Stimulated activated CD4-positive, alpha-beta T cell treated with anti-CD3 and anti-CD28 coated beads, Interleukin-15, amount 100 ng/mL, for 1 hour (primary cell): ENCODE measurements at places on chromosomes 7 and 10.

DNA sequence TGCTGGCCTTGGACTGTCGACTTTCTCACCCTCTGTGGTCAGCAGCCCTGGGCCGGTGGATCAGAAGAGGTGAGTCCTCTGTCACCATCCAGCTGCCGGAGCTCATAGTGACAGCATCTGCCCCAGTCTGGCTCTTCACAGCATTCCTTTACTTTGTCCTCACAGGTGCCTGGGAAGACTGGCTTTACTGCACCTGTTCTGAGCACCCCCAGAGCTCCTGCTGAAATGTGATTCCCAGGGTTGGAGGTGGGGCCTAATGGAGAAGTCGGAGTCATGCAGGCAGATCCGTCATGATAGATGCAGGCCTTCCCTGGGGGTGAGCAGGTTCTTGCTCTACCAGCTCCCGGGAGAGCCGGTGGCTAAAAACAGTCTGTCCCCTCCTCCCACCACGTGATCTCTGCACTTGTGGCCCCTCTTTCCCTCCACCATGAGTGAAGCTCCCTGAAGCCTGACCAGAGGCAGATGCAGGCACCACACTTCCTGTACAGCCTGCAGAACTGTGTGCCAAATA lies 171.5 kb downstream of the ZMYND11 start:
- DNase-seq: no peak

DNA sequence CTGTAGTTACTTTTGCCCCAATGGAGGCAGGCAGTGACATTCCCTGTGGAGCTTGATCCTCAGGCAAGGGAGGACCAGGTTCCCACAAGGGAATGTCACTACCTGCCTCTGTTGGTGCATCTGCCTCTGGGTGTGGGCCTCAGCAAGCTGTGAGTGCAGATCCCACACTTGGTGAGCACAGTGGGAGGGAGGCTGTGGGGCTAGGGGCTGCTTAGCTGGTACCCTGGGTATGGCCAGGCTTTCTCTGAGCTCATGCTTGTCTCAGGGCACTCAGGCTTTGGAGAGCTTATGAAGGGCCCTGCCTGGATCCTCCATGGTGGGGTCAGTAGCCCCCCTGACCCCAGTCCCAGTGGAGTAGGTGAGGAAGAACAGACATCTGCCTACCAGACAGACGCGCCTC lies 16.2 kb upstream of the ZNF488 start:
- DNase-seq: no peak

DNA sequence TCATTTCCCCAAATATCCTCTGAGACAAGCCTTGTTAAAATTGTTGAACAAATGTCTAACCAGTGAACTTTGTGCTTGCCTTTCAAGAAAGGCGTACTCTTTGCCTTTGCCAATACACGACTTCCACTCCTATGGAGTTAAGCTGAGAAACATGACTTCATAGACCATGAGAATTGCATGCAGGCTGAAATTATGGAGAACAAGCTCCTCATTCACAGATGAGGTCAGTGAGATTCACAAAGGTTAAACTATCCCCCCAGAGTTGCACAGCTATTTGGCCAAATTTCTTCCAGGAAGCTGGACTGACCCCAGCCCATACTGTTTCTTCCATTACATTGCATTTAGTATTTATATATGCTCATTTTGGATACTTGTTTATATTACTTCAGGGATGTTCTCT lies 221.4 kb upstream of the SEMA3C start:
- DNase-seq: no peak

GRCh38 chr7:115350764-115351163 lies 428.9 kb downstream of the MDFIC start:
- no peak for DNase-seq

GRCh38 chr10:94428766-94429707 lies 26.7 kb downstream of the TBC1D12 start:
- no peak for DNase-seq

GRCh38 chr10:20228729-20229128 lies 412.5 kb downstream of the PLXDC2 start:
- DNase-seq: no peak

GRCh38 chr10:71528371-71529206 lies 131.9 kb downstream of the CDH23 start:
- DNase-seq: no peak

DNA sequence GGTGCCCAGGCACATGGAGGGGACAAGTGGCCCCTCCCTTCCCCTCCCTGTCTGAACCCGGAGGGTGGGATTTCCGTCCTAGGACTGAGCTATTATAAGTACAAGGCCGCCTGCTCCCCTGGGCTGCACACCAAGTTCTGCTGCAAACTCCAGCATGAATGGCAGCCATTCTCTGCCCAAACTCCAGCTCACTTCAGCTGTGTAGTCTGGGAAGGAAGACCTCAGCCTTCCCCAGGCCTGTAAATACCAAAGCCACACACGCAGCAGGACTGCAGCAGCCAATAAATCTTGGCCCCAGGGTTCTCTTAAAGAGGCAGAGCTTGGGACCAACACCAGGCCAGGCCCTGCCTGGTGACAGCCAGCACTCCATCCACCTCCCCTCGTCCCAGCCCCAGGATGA lies 291.3 kb upstream of the ZMIZ1 start:
- no peak for DNase-seq

- DNase-seq: no peak
These were observed 306.7 kb downstream of the GRID1 start for GRCh38 chr10:86059892-86060291.

GRCh38 chr7:125467996-125468854 lies 538.6 kb upstream of the POT1 start:
- no peak for DNase-seq

DNA sequence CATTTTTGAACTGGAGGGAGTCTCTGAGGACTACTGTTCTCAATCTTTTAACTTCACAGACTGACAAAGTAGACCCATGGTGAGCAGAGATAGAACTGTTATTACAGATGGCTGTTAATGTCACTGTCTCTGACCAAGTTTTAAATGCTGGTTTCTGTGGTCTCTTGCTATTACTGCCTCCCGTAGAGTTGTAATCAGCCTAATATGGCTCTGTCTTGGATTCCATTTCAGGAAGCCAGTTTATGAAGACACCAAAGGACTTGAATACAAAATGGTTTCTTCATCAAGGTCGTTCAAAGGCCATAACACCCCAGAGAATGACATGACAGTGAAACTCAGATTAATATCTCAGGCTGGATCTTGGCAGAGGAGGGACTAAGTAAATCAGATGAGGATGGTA lies 3.9 kb downstream of the SFRP4 start:
- DNase-seq: no peak

DNA sequence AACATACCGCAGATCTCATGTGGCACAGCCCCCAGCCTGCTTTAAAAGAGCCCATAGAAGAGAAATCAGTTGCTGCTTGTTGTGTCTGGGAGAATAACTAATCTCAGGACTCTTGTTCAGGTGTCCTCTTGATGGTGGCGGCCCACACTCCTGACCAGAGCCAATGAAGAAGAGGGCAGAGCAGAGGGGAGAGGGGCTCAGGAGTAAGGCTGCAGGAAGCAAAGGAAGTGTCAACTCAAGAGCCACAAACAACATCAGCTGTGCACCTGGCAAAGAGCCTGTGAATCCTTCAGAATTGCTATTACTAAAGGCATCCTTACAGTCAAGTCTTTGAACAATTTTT lies 59.8 kb upstream of the PTN start:
- DNase-seq: no peak

DNA sequence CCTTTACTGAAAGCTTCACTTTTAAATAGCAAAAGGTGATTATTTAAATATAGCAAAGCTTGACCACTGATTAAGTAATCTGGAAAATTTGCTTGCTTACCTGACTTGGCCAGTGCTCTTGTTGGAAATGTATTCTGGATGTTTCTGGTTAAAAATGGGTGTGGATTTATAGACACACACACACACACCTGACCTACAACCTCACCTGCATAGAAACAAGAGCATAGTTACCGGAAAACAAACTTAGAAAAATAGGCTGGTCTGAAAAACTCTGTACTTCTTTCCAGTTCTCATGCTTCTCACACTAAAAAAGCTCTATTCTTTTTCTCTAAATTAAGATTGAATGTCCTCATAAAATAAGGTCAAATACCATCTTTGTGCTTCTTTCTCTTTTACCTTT lies at the start of gene AGR3:
Gene AGR3, minus strand, starts transcription at position 140 of the 400 bp plus-strand sequence. CDS start 3,365 bp downstream, outside the sequence.
- DNase-seq: no peak

DNA sequence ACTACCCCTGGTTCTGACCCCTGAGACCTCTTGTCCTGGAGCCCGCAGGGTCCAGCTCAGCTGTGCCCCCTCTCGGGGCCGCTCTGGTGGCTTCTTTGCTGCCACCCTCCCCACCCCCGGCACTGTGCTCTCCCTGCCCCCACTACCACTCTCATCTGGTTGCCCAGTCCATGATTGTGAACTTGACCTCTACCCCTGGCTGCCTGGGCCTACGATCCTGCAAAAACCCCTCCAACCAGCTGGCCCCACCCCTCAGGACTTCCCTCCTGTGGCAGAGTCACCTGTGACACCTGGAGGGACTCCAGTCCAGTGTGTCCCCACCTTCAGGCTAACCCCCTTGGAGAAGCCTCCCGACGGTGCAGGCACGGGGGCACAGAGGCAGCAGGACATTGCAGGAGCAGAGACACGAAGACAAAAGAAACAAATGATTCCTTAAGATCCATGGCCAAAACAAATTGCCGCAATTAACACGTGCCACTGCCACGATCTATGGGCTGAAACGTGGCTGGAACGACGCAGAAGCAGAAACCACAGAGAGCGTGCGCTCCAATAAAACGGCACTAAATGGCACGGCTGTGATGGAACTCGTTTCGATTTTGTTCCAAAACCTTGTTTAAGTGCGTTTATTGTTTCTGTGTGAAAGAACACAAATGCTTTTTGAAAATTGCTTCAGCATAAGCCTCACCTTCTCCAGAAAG lies 72.0 kb downstream of the PARP12 start:
- DNase-seq: no peak

GRCh38 chr7:30671793-30672465 lies 10.3 kb downstream of the CRHR2 start:
- DNase-seq: no peak

DNA sequence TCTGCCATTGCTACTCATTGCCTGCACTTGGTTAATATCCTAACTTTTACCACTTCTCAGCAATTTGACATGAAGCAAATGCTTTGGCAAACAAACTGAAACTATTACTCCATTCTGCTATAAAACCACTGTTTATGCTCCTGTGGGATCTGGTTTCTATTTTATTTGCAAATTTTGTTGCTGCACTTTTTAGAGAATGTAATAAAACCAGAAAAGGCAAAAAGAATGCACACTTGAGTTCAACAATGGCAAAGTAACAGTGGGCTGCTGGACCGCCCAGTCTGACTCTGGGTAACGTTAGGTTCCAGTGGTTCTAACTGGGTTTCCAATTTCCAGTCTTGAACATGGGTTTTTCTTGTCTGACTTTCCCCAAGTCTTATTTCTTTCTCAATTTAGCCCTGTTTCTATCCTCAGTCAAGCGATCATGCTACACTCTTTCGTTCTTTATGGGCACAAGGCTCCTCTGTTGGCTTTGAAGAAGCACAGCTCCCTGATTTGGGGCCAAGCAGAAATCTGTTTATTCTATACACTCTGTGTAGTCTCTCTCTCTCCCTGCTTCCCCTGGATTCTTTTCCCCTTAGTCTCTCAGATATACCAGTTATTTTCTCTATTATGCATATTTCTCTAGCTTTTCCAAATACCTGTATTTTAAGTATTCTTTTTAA lies 129.2 kb upstream of the FAM3C start:
- DNase-seq: no peak
